ENCODE measurements at places on chromosomes 1 and 21.
A peak's percentile ranks its signal among the peaks of the same experiment; 100 is the strongest.

- DNase-seq: no peak
Observed at GRCh38 chr1:10617931-10618885, 143.5 kb downstream of the PEX14 start.

DNA sequence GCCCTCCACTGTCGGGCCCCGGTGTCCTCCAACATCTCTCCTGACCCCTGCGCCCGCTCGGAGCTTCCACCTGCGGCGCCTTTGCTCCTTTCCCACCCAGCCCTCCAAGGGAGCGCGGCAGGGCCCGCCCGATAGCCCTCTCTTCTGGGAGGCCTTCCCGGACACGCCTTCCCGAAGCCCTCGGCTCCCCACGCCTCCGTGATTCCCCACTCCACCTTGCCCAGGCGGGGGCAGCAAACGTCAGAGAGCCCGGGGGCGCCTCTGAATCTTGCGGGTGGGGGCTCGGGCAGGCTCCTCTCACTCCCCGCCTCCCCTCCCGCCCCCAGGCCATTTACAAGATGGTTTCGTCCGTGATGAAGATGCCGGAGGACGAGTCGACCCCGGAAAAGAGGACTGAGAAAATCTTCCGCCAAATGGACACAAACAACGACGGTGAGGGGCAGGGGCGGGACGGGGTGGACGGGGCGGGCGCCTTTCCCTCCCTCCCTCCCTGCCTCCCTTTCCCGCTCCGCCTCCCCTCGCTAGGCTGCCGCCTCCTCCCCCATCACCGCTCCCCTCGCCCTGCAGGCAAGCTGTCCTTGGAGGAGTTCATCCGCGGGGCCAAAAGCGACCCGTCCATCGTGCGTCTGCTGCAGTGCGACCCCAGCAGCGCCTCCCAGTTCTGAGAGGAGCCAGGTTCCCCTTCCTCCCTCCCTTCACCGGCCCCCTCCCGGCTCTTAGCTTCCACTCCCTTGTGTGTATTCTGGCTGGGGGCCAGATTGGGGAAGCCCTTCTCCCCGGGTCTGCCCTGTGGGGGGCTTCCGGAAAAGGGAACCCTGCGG lies 7.1 kb downstream of the HPCA start:
- DNase-seq: no peak

- no peak for DNase-seq
Observed at GRCh38 chr1:227094249-227094966, 154.3 kb downstream of the COQ8A start.

DNA sequence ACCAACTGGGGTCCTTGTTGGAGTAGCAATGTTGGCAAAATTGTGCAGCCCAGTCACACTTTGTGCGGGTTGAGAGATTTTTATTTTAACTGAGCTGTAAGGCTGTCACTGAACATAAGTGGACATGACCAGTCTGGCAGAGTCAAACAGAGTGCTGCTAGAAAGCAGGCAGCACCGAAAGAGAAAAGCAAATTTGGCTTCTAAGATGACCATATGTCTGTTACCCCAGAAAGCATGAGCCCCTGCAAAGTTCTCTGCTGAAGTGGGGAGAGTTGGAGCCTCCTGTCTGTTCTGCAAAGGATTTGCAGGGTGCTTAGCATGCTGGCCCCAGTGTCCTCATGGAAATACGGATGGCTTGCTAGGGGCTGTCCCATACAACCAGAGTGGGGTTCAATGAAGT lies 220.4 kb downstream of the PBX1 start:
- DNase-seq: no peak

GRCh38 chr21:34944015-34944755 lies 104.9 kb downstream of the RUNX1 start:
- DNase-seq: no peak

- DNase-seq: no peak
Observed at GRCh38 chr1:236880209-236880608, 85.1 kb downstream of the MTR start.

DNA sequence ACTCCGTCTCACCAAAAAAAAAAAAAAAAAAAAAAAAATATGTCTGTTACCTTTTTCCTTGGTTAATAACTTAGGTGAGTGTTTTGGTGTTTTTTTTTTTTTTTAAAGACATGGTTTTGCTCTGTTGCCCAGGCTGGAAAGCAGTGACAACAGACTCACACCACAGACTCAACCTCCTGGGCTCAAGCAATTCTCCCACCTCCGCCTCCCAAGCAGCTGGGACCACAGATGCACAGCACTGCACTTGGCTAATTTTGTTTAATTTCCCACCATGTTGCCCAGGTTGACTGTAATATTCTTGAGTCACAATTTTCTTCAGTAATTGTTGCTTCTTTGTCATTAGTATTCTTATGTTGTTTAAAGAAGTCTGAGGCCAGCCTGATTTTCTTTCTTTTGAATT lies 149.2 kb upstream of the SYT6 start:
- no peak for DNase-seq

DNA sequence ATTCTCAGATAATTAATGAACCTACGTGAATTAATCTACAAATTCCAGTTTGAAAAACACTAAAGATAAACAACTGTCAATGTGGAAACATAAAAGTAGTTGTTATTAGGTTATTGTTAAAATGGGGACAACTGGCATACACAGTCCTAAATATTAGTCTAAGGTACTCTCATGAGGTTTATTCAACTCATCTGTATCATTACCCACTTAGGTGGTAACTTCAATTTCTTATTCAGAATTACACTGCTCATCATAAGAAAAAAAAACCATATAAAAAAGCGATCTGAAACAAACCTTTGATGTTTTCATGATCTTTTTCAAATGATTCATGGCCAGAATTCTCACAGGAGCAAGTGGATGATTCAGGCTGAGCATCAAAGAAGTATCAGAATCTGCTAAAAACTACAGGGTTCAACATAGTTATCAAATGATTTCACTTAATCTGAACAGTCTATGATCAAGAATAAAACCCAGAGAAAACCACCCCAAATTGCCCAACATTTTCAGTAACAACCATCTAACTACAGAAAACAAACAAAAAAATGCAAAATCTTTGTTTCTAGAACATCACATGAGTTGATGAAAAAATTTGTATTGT lies 13.7 kb downstream of the HEATR1 start:
- no peak for DNase-seq

GRCh38 chr1:109160071-109160840 lies 46.3 kb downstream of the ELAPOR1 start:
- DNase-seq: peak; percentile 61

- DNase-seq: no peak
Observed at GRCh38 chr1:75672528-75673393, 51.7 kb upstream of the ACADM start.

GRCh38 chr1:30404341-30404740 lies 319.0 kb downstream of the MATN1 start:
- DNase-seq: no peak

DNA sequence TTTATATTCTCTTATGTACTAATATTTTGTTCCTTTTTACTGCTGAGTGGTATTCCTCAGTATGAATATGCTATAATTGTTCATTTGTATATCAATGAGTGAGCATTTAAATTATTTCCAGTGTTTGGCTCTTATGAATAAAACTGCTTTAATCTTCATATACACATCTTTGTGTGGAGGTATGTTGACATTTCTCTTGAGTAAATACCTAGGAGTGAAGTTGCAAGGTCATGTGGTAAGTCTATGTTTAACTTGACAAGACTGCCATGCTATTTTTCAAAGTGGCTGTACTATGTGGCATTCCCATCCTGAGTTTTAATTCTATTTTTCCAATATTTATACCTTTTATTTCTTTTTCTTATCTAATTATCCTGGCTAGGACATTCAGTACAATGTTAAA lies 124.2 kb downstream of the ADSS2 start:
- no peak for DNase-seq

DNA sequence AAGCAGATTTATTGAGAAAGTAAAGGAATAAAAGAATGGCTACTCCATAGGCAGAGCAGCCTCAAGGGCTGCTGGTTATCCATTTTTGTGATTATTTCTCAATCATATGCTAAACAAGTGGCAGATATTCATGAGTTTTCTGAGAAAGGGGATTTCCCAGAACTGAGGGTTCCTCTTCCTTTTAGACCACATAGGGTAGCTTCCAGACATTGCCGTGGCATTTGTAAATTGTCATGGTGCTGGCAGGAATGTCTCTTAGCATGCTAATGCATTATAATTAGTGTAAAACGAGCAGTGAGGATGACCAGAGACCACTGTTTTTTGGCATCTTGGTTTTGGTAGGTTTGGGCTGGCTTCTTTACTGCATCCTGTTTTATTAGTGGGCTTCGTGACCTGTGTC lies 16.8 kb upstream of the FMN2 start:
- DNase-seq: peak; percentile 79

DNA sequence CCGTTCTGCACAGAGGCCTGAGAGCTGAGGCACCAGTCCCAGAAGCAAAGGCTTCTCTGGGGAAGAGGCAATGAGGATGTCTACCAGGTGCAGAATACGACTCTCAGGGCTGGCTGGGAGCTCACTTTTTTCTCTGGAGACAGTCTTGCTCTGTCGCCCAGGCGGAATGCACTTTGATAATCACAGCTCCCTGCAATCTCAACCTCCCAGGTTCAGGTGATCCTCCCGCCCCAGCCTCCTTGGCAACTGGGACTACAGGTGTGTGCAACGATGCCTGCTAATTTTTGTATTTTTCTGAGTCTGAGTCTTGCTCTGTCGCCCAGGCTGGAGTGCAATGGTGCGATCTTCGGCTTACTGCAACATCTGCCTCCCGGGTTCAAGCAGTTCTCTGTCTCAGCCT lies 17.6 kb downstream of the NADK start:
- DNase-seq: no peak

DNA sequence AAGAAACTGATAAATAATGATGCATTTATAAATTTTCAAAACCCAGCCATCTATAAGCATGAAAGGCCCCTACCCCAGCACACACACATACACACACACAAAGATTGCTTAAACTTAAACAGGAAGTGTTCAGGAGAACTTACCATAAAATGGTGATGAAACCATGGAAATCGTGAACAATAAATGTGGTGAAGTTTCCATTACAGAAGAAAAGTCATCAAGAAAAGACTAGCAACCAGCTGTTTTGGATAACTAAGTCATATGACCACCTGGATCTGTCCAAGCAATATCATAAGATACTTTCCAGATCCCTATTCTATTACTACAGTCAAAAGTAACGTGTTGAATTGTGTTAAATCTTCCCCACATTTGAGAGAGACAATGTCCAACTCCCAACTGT lies 24.1 kb downstream of the RGS5 start:
- peak; percentile 78 for DNase-seq

DNA sequence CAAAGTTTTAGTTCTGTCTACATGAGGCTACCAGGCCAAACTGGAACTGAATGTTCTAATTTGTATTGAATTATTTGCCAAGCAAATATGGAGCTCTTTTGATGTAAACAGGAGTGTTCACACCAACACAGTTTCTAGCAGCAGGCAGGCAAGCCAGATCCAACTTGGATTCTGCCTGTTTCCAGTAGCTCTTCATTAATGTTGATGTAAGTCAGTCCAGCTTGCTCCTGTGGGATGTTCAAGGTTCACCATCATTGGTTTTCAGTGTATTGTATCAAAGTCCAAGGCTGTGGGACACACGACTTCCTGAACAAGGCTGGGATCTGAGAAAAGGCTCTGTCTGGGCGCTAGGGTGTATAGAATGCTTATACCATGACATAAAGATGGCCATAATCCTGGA lies 68.1 kb downstream of the PAPPA2 start:
- no peak for DNase-seq

Measured in MV-4-11 (cell line).